ENCODE measurements at places on chromosomes 7 and 10.
A peak's percentile ranks its signal among the peaks of the same experiment; 100 is the strongest.

DNA sequence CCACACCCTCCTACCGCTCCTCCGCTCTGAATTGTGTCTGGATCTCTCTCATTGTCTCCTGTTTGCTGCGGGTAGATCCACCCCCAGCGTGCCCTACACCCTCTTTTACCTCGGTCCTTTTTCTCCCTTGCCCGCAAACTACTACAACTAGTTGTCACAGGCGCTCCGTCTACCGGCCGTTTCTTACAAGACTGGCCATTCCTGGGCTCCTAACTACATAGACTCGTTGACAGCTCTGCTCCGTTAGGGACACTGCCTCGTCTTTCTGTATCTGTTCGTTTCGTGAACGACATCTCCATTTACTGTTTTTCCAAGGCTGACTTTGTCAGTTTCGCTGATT, 786 bp downstream of the TAF3 start:
- DNase-seq: no peak

- peak; percentile 86 for DNase-seq
Observed at GRCh38 chr7:124765401-124766352, at the start of gene GPR37. GPR37 (minus strand) TSS chr7:124765792; CDS start chr7:124764976, 816 bp downstream.

DNA sequence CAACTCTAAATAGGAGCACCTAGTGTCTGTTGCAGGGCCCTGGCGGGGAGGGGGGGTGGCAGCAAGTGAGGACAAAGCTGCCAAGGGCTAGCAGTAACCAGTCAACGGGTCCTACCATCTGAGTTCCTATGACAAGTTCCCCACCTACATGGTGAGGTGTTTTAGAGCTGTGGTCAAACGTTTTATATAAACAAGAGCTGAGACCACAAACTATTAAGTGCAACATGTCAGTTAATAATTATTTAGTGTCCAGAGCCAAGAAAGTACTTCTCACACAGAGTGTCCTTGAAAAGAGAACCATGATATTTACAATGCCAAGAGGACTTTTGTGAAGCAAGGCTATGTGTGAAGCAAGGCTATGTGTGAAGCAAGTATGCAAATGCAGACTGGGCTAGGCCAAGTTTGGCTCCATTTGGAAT, 434.7 kb downstream of the TNS3 start:
- DNase-seq: no peak

- DNase-seq: no peak
Observed at GRCh38 chr7:34430456-34430855, 227.6 kb upstream of the NPSR1 start.

DNA sequence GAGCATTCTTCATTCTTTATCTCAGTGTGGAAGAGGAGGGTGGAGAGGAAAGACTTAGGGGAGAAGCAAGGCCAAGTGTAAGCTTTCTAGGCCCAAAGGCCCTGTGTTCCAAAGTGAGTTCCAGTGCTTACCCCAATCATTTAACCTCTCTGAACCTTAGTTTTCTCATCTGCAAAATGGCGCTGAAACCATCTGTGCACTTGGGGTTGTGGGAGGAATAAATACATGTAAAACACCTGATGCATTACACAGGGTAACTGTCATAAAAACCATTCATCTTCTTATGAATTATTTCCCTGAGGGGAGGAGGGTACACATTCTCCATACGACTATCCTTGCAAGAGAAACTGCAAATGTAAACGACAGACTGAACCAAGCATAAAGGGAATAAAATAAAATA, 19.0 kb downstream of the PIK3AP1 start:
- no peak for DNase-seq

DNA sequence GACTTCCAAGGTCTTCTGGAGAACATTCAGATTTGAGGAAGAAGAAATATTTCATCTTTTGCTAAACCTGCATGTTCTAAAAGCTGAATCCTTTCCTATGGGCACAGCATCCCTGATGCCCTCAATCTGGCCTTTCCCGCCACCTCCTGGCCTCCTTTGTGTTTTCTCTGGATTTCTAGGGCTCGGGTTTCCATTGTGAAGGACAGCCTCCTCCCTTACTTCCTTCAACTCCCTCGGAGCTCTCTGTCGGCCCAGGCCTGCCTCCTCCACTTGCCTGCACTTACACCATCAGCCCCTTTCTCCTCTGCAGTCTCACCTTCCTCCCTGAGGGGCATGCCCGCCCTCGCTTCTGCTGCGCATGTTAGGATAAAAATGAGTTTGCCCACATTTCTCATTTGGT, 75.4 kb downstream of the WIPF3 start:
- no peak for DNase-seq

- peak; percentile 51 for DNase-seq
Observed at GRCh38 chr10:48289501-48290238, 15.2 kb upstream of the FRMPD2 start.

GRCh38 chr10:125631806-125632205, 51.2 kb downstream of the TEX36 start:
- no peak for DNase-seq

GRCh38 chr10:31678139-31678536, 250.5 kb downstream of the ARHGAP12 start:
- DNase-seq: no peak

- DNase-seq: no peak
Observed at GRCh38 chr7:67696878-67697277, 700.2 kb downstream of the TYW1 start.

DNA sequence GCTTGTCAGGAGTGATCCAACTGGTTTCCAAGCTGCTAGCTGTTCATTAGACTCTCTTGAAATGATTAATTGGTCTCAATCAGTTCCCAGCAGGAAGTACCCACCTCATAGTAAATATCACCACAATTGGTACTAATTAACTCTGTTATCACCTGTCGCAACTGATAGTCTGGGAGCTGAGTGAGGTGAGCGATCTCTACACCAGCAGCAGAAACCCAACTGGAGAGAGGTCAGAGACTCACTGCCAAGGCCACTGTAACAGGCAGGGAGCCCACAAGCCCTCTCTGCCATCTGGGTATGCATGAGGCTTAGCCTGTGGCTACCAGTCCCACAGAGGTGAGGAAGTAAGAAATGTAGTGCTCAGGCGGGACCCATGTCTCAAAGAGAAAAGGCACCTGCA, 245.5 kb downstream of the DYNC1I1 start:
- no peak for DNase-seq

GRCh38 chr10:11810313-11810766, 12.8 kb upstream of the PROSER2 start:
- DNase-seq: peak; percentile 48

DNA sequence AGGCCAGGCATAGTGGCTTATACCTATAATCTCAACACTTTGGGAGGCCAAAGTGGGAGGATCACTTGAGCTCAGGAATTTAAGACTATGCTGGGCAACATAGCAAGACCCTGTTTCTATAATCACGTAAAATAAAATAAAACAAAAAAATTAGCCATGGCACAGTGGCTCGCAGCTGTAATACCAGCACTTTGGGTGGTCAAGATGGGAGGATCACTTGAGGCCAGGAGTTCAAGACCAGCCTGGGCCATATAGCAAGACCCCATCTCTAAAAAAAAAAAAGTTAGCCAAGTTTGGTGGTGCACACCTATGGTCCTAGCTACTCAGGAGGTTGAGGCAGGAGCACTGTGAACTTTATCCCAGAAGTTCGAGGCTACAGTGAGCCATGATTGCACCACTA, 30.9 kb downstream of the DNA2 start:
- no peak for DNase-seq

- DNase-seq: no peak
Observed at GRCh38 chr10:44860811-44861736, 50.1 kb upstream of the TMEM72 start.

- DNase-seq: no peak
Observed at GRCh38 chr10:111030042-111030750, 46.6 kb upstream of the ADRA2A start.

DNA sequence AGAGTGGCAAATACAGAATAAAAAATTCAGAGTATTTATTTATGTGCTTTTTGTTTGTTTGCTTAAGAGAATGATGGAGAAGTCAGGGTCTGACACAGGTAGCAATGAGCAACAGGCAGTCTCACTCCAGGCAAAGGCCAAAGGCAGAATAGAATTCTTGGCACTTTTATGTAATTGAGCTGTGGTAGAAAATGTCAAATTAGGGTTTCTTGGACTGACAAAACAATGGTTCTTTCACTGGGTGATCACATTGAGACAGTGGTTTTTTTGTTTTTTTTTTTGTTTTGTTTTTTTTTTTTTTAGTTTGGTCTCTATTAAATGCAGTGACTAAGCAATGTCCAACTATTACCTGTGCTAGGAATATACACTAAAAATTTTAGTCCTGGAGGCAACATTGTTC, 27.4 kb downstream of the POM121L12 start:
- no peak for DNase-seq

GRCh38 chr7:66950311-66950710, 29.3 kb downstream of the TMEM248 start:
- no peak for DNase-seq

- no peak for DNase-seq
Observed at GRCh38 chr10:69492091-69492745, 41.0 kb downstream of the TSPAN15 start.

DNA sequence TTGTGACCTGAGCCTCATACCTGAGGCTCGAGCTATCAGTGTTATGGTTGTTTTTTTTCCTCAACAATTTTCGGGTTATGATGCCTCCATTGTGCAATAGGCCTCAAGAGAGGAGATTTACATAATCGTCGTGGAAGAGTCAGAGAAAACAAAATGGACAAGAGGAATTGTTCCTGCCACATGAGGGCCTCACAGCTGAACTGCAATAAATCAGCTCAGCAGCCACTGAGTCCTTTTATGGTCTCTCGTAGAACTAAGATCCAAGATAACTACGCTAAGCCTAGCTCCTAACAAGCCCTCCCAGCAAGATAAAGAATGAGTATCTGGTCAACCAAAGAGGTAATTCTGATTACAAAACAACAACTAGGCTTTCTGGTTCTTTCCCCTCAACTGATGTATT, 336.8 kb downstream of the WDR11 start:
- no peak for DNase-seq

GRCh38 chr10:128173386-128173785, 47.2 kb upstream of the MKI67 start:
- no peak for DNase-seq

- no peak for DNase-seq
Observed at GRCh38 chr7:37942934-37943610, 22.6 kb downstream of the EPDR1 start.

GRCh38 chr7:6708304-6708703, 1.6 kb upstream of the ZNF12 start:
- no peak for DNase-seq

- no peak for DNase-seq
Observed at GRCh38 chr10:122464586-122464985, 3.2 kb downstream of the HTRA1 start.

All from right kidney (tissue), 9 donors.